ENCODE measurements at places on chromosomes 2 and 18.

DNA sequence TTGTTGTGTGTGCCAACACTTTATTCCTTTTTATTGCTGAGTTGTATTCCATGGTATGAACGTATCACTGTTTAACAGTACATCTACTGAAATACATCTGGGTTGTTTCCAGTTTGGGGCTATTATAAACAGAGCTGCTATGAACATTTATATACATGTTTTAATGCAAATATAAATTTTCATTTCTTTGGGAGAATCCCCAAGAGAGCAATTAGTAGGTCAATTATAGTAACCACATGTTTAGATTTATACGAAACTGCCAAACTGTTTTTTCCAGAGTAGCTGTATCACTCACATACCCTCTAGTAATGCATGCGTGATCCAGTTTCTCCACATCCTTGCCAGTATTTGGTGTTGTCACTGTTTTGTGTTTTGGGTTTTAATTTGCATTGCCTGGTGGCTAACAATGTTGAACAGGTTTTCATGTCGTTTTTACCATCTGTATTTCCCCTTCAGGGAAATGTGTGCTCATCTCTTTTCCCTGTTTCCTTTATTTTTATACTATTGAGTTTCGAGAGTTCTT lies 81.0 kb downstream of the TMEM131 start:
- no peak for DNase-seq

DNA sequence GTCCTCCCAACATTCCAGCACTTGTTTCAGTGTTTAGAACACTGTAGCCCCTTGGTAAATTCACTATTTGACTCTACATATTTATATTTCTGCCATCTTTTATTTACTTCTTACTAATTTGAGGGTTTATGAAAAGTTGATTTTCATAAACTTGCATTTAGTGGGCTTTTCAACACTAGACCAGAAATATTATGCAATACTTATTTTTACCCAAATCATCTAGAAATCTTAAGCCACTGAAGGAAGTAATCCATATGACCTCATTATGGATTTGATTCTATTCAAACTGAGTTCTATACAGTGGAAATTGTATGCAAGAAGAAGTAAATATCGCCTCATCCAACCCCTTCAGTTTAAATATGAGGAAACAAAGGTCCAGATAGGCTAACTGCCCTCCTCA lies 92.6 kb upstream of the VRK2 start:
- no peak for DNase-seq

GRCh38 chr2:134137182-134137611 lies 116.7 kb upstream of the MGAT5 start:
- no peak for DNase-seq

- DNase-seq: no peak
These were observed 97.4 kb upstream of the LHCGR start for GRCh38 chr2:48852938-48853337.

- no peak for DNase-seq
These were observed 32.8 kb upstream of the TMEM17 start for GRCh38 chr2:62538756-62539155.

DNA sequence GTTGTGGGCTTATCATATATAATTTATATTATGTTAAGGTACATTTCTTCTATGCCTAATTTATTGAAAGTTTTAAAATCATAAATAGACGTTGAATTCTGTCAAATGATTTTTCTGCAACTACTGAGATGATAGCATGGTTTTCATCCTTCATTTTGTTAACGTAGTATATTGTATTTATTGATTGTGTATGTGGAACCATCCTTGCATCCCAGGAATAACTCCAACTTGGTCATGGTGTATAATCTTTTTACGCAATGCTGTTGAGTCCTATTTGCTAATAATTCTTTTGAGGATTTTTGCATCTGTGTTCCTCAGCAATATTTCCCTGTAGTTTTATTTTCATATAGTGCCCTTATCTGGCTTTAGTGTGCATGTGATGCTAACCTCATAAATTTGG lies 152.7 kb downstream of the ADCYAP1 start:
- no peak for DNase-seq
